Camera-type eye (tissue), 1 donor: ENCODE measurements at places on chromosomes 2 and 18. TPM values are rescaled to one million over a fixed set of nuclear protein-coding genes. Genes with fewer than 3 reads are reported as not detected.

The NYAP2 gene
- 8.2 TPM for total RNA-seq

The PRR30 gene
- total RNA-seq, result not detected

The CNDP1 gene
- 9.9 TPM for total RNA-seq

The CNGA3 gene
- 9.7 TPM for total RNA-seq

The DCDC2C gene
- total RNA-seq, result 1.6 TPM

The GULP1 gene
- 86.1 TPM for total RNA-seq

The PROKR1 gene
- 3.1 TPM for total RNA-seq

The ANKRD62 gene
- not detected for total RNA-seq

The ERMN gene
- 6.0 TPM for total RNA-seq

The TBC1D8 gene
- 20.8 TPM for total RNA-seq

The VIT gene
- 38.7 TPM for total RNA-seq

The NCKAP5 gene
- total RNA-seq, result 58.8 TPM

The UGT1A9 gene
- not detected for total RNA-seq

The BMP10 gene
- total RNA-seq, result not detected

The REEP1 gene
- 34.9 TPM for total RNA-seq

The POU3F3 gene
- total RNA-seq, result 4.2 TPM

The MC5R gene
- 0.33 TPM for total RNA-seq

The GREB1L gene
- 14.9 TPM for total RNA-seq

The ZFP36L2 gene
- 146 TPM for total RNA-seq

The UGT1A3 gene
- total RNA-seq, result not detected

The CYRIA gene
- total RNA-seq, result 9.3 TPM

The MBD2 gene
- 23.1 TPM for total RNA-seq

The EIF4E2 gene
- 46.7 TPM for total RNA-seq

The MAPK4 gene
- 16.1 TPM for total RNA-seq

The ANKRD30B gene
- total RNA-seq, result not detected

The ATP6V1B1 gene
- 24.9 TPM for total RNA-seq

The FAP gene
- 82.5 TPM for total RNA-seq

The PRKCE gene
- total RNA-seq, result 18.9 TPM

The CYB5A gene
- 28.4 TPM for total RNA-seq

The MC4R gene
- 1.2 TPM for total RNA-seq

The CRYGD gene
- total RNA-seq, result 823 TPM
